ENCODE measurements at places on chromosomes 5 and 9. TPM values are rescaled to one million over a fixed set of nuclear protein-coding genes. Genes with fewer than 3 reads are reported as not detected.

The PIK3R1 gene
- 20.5 TPM for total RNA-seq

The C9orf50 gene
- under 0.01 TPM for total RNA-seq

The PCDHB9 gene
- 0.16 TPM for total RNA-seq

The SNCB gene
- 0.32 TPM for total RNA-seq

The TBC1D2 gene
- 4.4 TPM for total RNA-seq

The TICAM2 gene
- 3.0 TPM for total RNA-seq

The SIT1 gene
- not detected for total RNA-seq

The SOHLH1 gene
- not detected for total RNA-seq

The INSL6 gene
- not detected for total RNA-seq

The PRPF4 gene
- 16.8 TPM for total RNA-seq

The UGT3A2 gene
- not detected for total RNA-seq

The BARHL1 gene
- total RNA-seq, result not detected

The SCGB3A2 gene
- total RNA-seq, result not detected

The ORM1 gene
- total RNA-seq, result not detected

The NAIP gene
- total RNA-seq, result 5.0 TPM

The PJA2 gene
- 70.5 TPM for total RNA-seq

The TAF11L10 gene
- total RNA-seq, result not detected

The GNA14 gene
- total RNA-seq, result 0.16 TPM

The LAMC3 gene
- total RNA-seq, result 0.09 TPM

The FBLL1 gene
- 0.79 TPM for total RNA-seq

The HAVCR2 gene
- total RNA-seq, result 3.3 TPM

The ARID3C gene
- total RNA-seq, result not detected

The C5orf52 gene
- total RNA-seq, result not detected

The BTNL9 gene
- not detected for total RNA-seq

The PRRX2 gene
- total RNA-seq, result 21.5 TPM

The GABBR2 gene
- total RNA-seq, result 0.43 TPM

The CAPSL gene
- not detected for total RNA-seq

The RASGEF1C gene
- total RNA-seq, result not detected

The SLCO6A1 gene
- total RNA-seq, result not detected

The WNT8A gene
- total RNA-seq, result not detected

The PRR7 gene
- total RNA-seq, result 1.6 TPM

The IL4 gene
- not detected for total RNA-seq

The CCNI2 gene
- total RNA-seq, result not detected

The PCDHA4 gene
- total RNA-seq, result 0.86 TPM

The CCL21 gene
- total RNA-seq, result not detected

The PCDHB11 gene
- total RNA-seq, result 0.69 TPM

The GZMA gene
- total RNA-seq, result not detected
